ENCODE measurements at places on chromosomes 1 and 21.

GRCh38 chr1:41361495-41362356 lies 492 bp downstream of the FOXO6 start:
- no peak for DNase-seq

DNA sequence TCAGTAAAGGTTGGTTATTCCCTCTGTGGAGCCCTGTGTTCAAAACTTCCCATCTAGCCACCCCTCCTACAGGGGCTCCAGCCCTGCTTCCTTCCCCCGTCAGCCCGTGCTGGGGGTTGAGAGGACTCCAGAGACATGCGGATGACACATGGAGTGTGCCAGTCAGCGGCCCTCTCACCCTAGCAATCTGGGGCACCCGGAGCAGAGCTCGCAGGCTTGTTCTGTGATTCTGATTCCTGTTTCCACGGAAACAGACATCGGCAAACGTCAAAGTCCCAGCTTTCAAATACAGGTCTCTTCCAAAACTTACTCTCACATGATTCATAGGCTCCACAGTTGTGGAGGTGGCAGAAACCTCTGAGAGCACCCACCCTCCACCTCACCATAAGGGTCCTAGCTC lies 9.8 kb upstream of the SSBP3 start:
- DNase-seq, result no peak

DNA sequence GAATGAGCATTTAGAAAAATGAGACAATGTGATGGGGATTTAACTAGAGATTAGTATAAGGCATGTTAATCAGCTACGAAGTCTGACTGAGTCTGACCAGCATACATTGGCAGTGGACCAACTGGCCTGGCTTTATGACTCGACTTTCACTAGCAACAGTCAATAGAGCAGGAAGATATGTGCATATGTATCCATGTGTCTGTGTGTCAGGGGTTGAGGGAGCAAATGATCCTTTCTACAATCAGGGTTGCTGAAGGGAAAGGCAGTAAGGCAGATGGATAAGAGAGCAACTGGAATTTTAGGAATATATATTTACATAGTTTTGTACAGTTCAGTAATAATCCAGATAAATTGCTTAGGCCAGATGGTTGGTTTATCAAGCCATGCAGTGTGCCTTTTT lies 645.6 kb downstream of the PLA2G4A start:
- no peak for DNase-seq

DNA sequence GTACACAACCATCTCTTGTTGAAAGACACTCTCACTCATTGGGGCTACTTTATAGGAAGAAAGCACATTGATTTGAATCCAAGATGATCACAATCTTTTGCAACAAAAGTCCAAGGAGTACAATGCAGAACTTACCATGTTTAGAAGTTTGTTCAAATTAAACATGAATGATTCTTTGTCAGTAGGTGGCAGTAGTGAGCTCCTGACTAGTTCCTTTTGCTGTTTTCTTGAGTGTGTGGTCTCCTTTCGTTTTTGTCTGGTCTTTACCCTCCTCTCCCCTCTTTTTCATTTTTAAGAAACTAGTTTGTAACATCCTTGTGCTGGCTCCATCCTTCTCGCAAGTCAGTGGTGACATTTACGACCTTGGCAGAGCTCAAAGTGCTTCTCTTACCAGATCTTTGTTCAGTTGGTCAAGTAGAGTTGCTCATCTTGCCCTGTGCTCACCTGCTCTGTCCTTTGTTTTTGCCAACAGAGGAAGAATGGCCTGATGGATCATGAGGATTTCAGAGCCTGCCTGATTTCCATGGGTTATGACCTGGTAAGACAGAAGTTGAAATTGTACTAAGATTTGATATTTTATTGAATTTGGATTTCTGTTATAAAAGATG lies 35.7 kb upstream of the MTR start:
- no peak for DNase-seq

- DNase-seq, result peak; percentile 49
Measured at GRCh38 chr1:10909697-10910680, 102.5 kb upstream of the TARDBP start.

- no peak for DNase-seq
Measured at GRCh38 chr1:64292399-64292798, 89.0 kb downstream of the UBE2U start.

GRCh38 chr1:52857443-52857842 lies 14.9 kb downstream of the ZYG11A start:
- no peak for DNase-seq

- no peak for DNase-seq
Measured at GRCh38 chr1:168121401-168122011, 15.2 kb downstream of the GPR161 start.

- no peak for DNase-seq
Measured at GRCh38 chr1:53140451-53140850, 2.0 kb downstream of the SLC1A7 start.

GRCh38 chr1:172630056-172630818 lies 28.7 kb upstream of the FASLG start:
- no peak for DNase-seq

GRCh38 chr1:12709091-12709491 lies 6.8 kb upstream of the AADACL3 start:
- DNase-seq, result no peak

- no peak for DNase-seq
Measured at GRCh38 chr1:169046671-169047070, 59.8 kb upstream of the ATP1B1 start.

DNA sequence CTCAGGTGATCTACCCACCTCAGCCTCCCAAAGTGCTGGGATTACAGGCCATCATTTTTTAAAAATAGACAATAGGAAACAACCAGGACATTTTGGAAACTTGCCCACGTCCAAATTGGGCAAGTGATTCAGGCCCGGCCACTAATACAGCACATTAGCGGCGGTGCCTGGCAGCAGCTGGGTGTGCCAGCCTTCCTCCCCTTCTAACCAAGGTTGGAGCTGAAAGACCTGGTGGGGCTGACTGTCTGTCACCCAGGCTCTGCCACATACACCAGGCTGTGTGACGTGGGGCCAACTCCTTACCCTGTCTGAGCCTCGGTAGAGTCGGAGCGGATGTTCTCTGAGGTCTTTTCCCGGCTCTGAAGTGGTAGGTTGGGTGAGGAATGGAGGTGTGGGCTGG lies 29.6 kb upstream of the TMEM51 start:
- DNase-seq, result no peak

DNA sequence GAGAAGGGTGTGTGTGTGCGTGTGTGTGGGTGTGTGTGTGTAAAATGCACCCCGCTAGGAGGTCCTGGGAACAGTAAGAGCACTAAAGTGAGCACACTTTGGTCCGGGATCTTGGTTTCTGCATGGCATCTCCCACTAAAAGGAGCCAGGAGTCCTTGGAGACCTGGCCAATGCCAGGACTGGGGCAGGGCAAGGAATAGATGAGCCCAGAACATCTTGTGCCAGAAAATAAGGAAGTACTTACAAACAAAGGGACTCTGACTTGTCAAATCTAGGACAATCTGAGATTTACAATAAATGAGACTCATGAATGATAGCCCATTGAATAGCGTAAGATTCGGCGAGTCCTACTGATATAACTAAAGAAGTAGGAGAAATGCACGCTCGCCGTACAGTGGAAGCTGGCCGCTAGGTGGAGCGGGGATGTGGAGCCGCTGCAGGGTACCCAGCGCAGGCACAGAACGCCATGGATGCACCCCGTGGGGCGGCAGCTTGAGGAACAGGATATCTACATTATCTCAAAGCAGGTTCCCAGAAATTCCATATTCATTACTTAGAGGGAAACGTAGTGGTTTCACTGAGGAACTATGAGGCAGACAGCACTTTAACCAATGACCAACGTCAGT lies 7.1 kb downstream of the SLC37A1 start:
- DNase-seq, result no peak

Measured in activated CD4-positive, alpha-beta T cell treated with anti-CD3 and anti-CD28 coated beads, Interleukin-2, amount 50 U/mL, for 24 hours (primary cell).